ENCODE measurements at places on chromosomes 4 and X. TPM values are rescaled to one million over a fixed set of nuclear protein-coding genes. Genes with fewer than 3 reads are reported as not detected.

DNA sequence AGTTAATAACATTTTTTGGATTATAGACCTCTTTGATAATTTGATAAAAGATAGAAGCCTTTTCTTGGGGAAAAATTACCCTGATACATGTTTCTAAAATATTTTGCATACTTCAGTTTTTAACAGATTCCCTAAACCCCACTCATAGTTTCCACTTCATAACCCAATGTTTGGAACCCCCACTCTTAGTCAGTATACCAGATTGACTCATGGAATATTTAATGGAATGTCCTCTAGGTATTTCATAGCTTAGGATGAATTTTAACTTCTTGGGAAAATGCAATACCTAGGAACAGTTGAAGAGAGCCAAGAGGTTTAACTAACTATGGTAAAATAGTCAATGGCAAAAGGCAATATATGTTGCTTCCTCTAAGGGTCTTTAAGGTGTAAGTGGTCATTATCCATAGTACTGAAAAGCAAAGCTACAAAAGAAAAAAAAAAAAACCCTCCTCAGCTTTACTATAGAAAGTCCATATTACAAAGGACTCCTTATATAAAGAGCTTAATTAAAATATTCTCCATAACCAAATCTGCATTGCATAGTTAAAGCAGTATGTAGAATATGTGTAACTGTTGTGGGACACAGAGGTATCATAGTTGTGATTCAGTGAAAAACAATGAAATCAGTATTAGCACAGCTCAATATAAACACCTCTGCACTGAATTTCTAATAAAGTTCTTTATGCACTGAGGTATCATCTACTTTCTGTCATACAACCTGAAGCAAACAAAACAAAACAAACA lies 159.9 kb downstream of the PCDH7 start:
- peaks cover 9% of the 10 kb centered on the region for H3K4me1 ChIP-seq
- H3K27me3 ChIP-seq = no peaks in the 10 kb centered on the region
- no peaks in the 10 kb centered on the region for H3K36me3 ChIP-seq
- H3K4me3 ChIP-seq = no peak overlapping the region

PGAM4 gene
- total RNA-seq = not detected

NPY2R gene
- 2.1 TPM for total RNA-seq

GRCh38 chr4:55346851-55347255 lies 811 bp downstream of the SRD5A3 start:
- no peak for DNase-seq
- peak overlapping the region; percentile 81 for H3K4me3 ChIP-seq
- H3K27ac ChIP-seq = peak overlapping the region; percentile 98
- no peaks in the 10 kb centered on the region for H3K36me3 ChIP-seq
- H3K4me1 ChIP-seq = peaks cover 15% of the 10 kb centered on the region

DNA sequence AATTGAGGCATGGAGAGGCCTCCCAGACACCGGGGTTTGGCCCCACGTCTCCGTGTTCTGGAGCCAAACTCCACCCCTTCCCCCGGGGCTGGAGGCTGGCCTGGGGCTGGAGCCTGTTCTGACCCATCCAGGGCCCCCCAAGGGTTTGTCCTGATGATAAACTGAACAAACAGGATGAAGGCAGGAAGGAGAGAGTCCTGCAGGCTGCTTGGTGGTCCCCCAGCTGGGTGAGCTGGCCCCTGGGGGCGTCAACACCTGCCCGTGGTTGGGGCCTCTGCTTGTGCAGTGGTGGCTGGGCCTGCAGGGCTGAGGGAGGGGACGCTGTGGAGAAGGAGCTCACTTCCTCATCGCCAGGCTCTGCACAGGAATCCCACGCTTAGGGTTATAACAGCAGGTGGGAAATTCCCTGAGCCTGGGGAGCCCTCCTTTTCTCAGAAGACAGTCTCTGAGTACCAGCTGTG lies 2.3 kb downstream of the SH3TC1 start:
- H3K27ac ChIP-seq = peak overlapping the region; percentile 45
- H3K4me1 ChIP-seq = peaks cover 19% of the 10 kb centered on the region
- no peaks in the 10 kb centered on the region for H3K36me3 ChIP-seq
- no peaks in the 10 kb centered on the region for H3K27me3 ChIP-seq
- peak overlapping the region; percentile 14 for H3K4me3 ChIP-seq

RTL9 gene
- 0.28 TPM for total RNA-seq

DNA sequence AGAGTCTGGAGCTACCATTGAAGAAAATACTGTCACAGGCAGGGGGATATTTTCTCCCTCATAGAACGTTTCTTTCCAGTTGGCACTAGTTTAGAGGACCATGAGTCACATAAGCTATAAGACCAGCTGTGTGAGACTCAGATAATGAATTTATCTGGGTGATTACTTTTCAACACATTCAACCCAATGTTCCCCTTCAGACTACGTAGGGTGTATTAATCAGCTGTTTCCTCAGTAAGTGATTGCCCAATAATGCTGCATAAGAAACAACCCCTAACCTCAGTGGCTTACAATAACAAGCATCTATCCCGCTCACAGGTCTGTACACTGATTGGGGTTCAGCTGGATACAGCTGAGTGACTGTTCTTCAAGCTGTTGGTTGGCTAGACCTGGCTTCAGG lies 38.1 kb downstream of the CBLL2 start:
- H3K4me1 ChIP-seq = no peaks in the 10 kb centered on the region
- no peak for DNase-seq
- no peak overlapping the region for H3K4me3 ChIP-seq
- no peaks in the 10 kb centered on the region for H3K27me3 ChIP-seq

EDA gene
- total RNA-seq = 3.7 TPM

GRCh38 chrX:130916636-130917422 lies 13.8 kb upstream of the ENOX2 start:
- no peak overlapping the region for H3K27ac ChIP-seq
- H3K36me3 ChIP-seq = no peaks in the 10 kb centered on the region
- no peaks in the 10 kb centered on the region for H3K4me1 ChIP-seq
- H3K27me3 ChIP-seq = no peaks in the 10 kb centered on the region
- DNase-seq = no peak

- no peak overlapping the region for H3K27ac ChIP-seq
- H3K4me3 ChIP-seq = no peak overlapping the region
- no peaks in the 10 kb centered on the region for H3K4me1 ChIP-seq
- H3K27me3 ChIP-seq = no peaks in the 10 kb centered on the region
These were observed 4.5 kb downstream of the FAM47E start for GRCh38 chr4:76256032-76256431.

DNA sequence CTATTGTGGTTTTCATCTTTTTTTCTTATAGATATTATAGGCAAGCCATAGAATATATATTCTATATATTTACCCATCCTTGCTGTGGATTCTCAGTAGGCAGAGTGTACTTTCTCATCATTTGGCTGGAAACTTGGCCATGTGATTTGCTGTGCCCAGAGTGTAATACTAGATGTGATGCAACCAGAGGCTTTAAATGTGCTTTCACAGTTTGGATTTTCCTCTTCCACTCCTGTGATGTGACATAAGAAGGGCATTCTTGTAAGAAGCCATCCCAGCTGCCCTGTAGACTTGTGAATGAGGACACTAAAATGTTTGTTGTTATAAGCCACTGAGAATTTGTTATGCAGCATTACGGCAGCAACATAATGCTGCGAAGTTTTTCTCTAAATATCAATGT lies 10.4 kb upstream of the HPGDS start:
- H3K27me3 ChIP-seq = no peaks in the 10 kb centered on the region
- DNase-seq = no peak
- H3K27ac ChIP-seq = no peak overlapping the region
- H3K4me3 ChIP-seq = no peak overlapping the region
- no peaks in the 10 kb centered on the region for H3K4me1 ChIP-seq

DNA sequence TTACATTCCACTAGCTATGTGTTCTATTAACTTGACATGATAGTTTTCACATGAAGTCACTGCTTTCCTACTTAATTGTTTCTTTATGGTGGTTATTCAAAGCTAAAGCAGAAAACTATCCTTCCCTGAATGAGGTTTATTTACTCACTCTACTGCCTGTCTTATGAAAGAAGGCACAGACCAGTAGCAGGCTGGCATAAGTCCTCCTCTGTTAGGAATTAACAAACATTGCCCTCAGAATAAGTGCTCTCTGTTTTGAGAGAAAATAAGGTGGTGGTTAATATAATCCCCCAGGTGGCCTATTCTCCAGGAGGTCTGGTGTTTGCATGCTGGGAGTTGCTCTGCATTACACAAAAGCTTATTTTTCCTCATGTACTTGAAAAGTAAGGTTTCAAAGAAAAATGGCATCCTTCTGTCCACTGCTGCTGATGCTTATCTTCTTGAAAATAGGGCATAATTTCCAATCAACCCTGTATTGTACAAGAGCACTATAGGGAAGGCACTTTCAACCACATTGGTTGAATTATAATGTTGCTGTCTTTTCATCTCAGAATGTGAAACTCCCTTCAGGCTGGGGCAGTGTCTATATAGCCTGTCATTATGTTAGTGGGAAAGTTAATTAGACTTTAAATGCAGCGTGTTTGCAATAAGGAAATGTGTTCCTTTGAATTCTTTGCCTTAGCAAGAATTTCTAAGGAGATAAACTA lies 119.7 kb upstream of the TBC1D9 start:
- peaks cover 22% of the 10 kb centered on the region for H3K4me1 ChIP-seq
- DNase-seq = no peak
- no peaks in the 10 kb centered on the region for H3K36me3 ChIP-seq
- H3K27me3 ChIP-seq = no peaks in the 10 kb centered on the region
- H3K4me3 ChIP-seq = no peak overlapping the region

All from sigmoid colon (tissue), 7 donors.